NCI-H748 treated with DMSO at 0.1 percent for 48 hours (cell line): ENCODE measurements at places on chromosomes 6 and 20.

GRCh38 chr6:122994256-122994655 is 1.8 kb upstream of the CLVS2 start:
- DNase-seq, result no peak

DNA sequence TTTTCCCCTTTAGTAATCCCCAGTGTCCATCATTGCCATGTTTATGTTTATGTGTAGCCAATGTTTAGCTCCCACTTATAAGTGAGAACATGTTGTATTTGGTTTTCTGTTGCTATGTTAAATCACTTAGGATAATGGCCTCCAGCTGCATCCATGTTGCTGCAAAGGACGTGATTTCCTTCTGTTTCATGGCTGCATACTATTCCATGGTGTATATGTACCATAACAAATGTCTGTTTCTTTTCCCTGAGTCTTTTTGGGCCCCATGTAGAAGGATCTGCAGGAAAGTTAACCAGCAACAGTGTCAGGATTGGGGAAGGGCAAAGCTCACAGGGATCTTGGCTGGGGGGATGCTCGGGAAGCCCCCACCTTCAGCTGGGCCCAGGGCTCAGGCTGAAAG is 64.3 kb upstream of the SULF2 start:
- DNase-seq, result no peak

DNA sequence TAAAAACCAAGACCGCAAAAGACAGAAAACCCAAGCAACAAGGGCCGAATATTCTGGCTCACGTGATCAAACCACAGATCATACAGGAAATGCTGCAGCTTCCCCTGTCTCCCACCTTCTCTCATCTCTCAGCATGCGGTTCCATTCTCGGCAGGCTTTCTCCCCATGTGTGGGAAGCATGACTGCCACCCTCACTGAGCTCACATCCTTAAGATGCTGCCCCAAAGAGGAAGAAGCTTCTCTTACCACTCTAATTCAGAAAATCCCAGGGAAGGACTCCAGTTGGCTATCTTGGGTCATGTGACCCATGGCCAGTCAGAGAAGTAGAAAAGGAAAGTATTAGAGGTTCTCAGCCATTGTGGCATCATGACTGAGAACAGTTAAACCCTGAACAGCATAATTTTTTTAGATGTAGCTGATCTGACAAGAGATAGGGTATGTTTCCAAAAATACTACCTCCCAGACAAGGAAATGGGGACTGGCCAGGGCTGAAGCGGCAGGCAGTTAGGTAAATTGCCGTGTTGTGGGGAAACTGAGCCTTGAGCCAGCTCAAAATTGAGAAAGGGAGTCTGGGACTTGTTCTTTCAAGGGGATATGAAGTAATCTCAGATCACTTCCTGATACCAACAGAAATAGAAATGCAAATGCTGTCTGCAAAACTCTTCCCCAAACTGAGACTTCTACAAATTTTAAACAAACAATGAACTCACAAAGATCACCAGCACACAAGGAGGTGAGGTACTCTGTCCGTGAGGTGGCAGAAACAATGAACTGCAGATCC is 37.1 kb upstream of the GRM4 start:
- DNase-seq, result no peak

DNA sequence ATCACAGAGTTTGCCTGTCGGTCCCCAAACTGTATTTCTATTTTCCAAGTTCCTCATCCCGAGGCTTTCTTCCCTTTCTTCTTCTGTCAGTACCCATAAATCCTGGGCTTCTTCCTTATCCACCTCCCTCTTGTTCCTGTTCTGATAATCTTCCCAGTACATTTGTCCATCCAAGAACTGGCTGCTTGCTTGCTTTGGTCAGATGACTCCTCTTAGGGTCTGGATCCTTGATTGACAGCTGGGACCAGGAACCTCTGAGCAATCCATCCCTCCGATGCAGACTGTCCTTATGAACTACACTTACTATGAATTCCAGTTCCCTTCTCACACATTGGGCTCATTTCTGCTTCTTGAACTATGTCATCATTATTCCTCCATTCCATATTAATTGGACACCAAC is 275.3 kb upstream of the CITED2 start:
- DNase-seq, result no peak

GRCh38 chr6:41922154-41922553 is 855 bp downstream of the BYSL start:
- no peak for DNase-seq

DNA sequence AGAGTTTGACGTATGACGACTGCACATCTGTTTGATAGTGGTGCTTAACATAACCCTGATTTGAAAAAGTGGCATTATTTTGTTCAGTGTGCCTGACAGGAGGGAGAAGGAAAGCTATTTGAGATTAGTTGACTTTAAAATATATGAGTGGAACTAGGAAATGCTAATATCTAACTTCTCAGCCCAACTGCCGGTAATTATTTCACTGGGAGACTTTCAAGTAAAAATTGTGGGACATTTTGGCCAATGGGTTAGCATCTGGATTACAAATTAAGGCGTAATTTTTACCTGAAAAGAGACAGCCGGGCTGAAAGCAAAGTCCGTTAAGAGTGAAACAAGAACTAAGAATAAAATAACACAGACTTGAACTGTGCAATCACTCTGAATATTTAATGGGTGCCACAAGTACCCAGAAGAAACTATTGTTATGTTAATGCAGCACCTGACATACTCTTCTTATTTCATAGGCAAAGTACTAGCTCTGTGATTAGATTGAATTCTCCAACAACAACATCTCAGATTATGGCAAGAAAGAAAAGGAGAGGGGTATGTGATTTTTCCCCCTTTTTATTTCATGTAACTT is 2.0 kb downstream of the HEY2 start:
- DNase-seq, result no peak

GRCh38 chr20:58693226-58694006 is 816 bp downstream of the NPEPL1 start:
- DNase-seq, result no peak

- DNase-seq, result no peak
Observed at GRCh38 chr20:63054103-63054474, 47.3 kb upstream of the BHLHE23 start.

GRCh38 chr20:47070176-47070575 is 175.5 kb downstream of the EYA2 start:
- no peak for DNase-seq
